Gastrocnemius medialis (tissue), 4 donors: ENCODE measurements at places on chromosomes 2 and 18. TPM values are rescaled to one million over a fixed set of nuclear protein-coding genes. Genes with fewer than 3 reads are reported as not detected.

Gene RBKS
- 4.0 TPM for total RNA-seq

Gene SH3BP4
- 10.2 TPM for total RNA-seq

Gene ALK
- total RNA-seq, result not detected

Gene RGPD4
- not detected for total RNA-seq

Gene CAPN14
- total RNA-seq, result not detected

Gene OR6B2
- not detected for total RNA-seq

Gene GALNT13
- total RNA-seq, result not detected

Gene EFEMP1
- 17.6 TPM for total RNA-seq

DNA sequence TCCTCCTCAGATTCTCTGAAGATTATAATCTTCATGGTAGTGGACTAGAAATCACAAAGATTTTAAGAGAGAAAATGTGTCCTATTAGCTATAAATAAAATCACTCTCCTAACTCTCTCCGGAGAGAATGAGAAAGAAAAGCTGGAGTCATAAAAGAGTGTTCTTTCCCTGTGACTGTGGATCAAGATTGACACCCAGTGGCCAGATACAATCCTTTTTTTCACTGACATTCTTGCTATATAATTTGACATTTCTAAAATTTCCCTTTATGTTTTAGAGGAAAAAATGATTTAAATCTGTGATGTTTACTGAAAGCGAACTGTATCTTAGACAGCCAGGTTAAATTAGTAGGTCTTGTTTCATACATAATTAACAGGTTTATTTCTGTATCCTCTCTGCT is 35.4 kb upstream of the LRP2 start:
- no peak for DNase-seq

- no peak for DNase-seq
Measured at GRCh38 chr2:33118651-33119050, 171.9 kb downstream of the LTBP1 start.

DNA sequence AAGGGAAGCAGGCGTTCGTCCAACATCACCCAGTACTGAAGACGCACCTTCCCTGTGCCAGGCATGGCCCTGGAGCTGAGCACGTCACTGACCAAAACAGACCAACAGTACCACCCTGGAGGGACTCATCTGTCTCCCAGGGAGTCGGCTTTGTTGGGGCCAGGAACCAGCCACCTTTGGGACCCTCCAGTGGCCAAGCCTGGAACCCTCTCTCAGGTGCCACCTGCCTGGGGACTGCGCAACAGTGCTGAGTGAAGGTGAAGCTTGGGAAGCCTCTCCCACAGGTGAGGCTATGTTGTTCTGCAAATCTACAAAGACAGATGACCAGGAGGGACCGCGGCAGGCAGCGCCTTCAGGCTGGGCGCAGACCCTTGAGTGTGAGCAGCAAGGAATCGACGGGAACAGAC is 91.4 kb upstream of the OTOS start:
- peak; percentile 13 for DNase-seq

DNA sequence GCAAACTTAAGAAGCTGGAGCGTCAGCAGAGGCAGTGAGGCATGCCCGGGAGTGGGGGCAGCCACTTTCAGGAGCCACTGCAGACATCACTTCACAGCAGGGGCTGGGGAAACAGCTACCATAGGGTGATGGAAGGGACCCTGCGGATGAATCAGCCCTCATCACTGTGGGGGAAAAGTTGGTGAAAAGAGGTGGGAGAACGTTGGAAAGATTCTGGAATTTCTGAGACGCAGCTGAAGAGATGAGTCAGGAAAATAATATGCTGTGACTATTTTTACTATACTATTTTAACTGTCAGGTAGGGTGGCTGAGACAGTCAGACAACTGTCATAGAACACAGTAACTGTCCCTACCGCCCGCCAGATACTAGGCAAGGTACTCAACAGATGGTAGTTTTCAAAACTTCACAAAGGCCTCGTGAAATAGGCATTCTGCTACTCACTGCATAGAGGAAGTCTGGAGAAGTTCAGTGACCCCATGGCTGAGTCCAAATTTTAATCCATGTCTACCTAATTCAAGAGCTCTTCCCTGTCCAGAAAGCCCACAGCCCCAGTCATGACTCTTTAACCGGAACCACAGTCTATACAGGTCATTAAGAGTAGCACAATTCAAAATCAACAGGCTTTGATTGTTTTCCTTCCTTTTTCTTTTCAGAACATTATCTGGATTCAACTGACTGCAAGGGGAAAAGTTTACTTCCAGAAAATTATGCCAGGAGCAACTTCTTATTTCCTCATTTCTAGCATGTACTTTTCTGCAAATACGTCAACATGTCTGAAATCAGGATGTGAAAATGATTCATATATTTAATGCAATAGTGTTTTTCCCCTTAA is 39.3 kb upstream of the EPB41L3 start:
- no peak for DNase-seq

DNA sequence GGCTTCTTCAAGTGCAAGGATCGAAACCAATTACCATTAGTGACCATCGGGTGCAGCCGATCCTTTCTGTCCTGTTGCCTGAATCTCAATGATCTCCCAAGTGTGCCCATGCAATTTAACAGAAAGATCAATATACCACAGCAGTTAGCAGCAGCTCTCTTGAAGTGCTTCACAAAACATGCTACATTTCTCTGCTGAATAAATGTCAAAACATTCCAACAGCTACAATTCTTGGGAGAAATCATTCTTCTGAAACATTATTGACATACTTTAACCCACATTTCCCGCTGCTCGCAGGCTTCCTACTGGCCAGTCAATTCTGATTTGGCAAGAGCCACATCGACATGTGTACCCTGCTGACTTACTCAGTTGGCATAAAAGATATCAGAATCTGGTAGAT is 907.7 kb downstream of the TMEM182 start:
- no peak for DNase-seq

GRCh38 chr2:229620759-229621158 is 93.6 kb downstream of the DNER start:
- no peak for DNase-seq

DNA sequence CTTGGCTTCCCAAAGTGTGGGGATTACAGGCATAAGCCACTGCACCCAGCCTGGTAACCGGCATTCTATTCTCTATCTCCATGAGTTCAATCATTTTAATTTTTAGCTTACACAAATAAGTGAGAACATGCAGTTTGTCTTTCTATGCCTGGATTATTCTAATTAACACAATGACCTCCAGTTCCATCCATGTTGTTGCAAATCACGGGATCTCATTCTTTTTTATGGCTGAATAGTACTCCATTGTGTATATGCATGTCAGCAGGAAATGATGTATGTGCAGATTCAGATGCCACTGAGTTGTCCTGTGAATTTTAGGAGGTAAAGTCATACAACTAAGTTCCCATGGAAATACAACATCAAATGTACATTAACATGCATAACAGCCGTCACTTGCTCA is 24.7 kb upstream of the AMMECR1L start:
- no peak for DNase-seq

GRCh38 chr2:127094509-127095366 is 12.2 kb downstream of the BIN1 start:
- peak; percentile 96 for DNase-seq

- no peak for DNase-seq
Measured at GRCh38 chr2:10252224-10252623, 50.5 kb upstream of the HPCAL1 start.
